Panc1 (cell line): ENCODE measurements at places on chromosomes 7 and 10. TPM values are rescaled to one million over a fixed set of nuclear protein-coding genes. Genes with fewer than 3 reads are reported as not detected.
A peak's percentile ranks its signal among the peaks of the same experiment; 100 is the strongest.

EGFR gene
- total RNA-seq = 156 TPM

ITIH5 gene
- not detected for total RNA-seq

DNA sequence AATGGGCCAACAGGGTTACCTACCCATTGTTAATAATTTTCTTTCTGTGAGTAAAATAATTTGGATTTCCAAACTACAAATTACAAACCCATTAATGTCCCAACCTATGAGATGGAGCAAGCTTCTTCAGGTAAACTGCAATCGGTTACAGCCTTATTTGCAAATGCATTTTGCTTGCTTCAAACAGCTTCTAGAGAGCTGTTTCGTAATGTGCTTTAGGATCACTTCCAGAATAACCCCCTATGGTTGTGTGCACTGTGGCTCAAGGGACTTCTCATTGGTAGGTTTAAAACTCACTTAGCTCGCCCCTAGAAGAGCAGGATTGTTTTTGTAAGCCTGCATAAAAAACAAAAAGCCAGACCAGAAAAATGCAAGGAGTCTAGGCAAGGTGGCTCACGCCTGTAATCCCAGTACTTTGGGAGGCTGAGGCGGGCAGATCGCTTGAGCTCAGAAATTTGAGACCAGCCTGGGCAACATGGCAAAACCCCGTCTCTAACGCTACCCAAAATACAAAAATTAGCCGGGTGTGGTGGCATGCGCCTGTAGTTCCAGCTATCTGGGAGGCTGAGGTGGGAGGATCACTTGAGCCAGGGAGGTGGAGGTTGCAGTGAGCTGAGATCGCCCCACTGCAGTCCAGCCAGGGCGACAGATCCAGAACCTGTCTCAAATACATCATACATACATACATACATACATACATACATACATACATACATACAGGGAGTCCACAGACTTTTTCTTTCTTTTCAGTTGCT lies 3.3 kb upstream of the MAP3K8 start:
- no peaks in the 10 kb centered on the region for H3K27me3 ChIP-seq
- no peak overlapping the region for H3K27ac ChIP-seq
- no peak for DNase-seq
- no peaks in the 10 kb centered on the region; the same call in 1 of the 2 replicates for H3K36me3 ChIP-seq
- H3K4me3 ChIP-seq = no peak overlapping the region

- DNase-seq = no peak
- H3K4me1 ChIP-seq = no peaks in the 10 kb centered on the region
- no peak overlapping the region for H3K27ac ChIP-seq
- no peak overlapping the region for H3K4me3 ChIP-seq
- no peaks in the 10 kb centered on the region for H3K36me3 ChIP-seq
- H3K27me3 ChIP-seq = no peaks in the 10 kb centered on the region
Observed at GRCh38 chr7:81819861-81820260, 50.0 kb upstream of the HGF start.

CTAGE6 gene
- total RNA-seq = not detected

GRCh38 chr10:50512743-50513416 lies 110.9 kb downstream of the SGMS1 start:
- H3K27me3 ChIP-seq = no peaks in the 10 kb centered on the region
- H3K4me3 ChIP-seq = no peak overlapping the region
- no peak overlapping the region for H3K27ac ChIP-seq
- DNase-seq = no peak
- no peaks in the 10 kb centered on the region for H3K36me3 ChIP-seq

RNLS gene
- total RNA-seq = 11.4 TPM

GRCh38 chr10:30378201-30378995 lies 29.3 kb upstream of the MTPAP start:
- no peak overlapping the region for H3K27ac ChIP-seq
- no peaks in the 10 kb centered on the region for H3K4me1 ChIP-seq
- no peak for DNase-seq
- no peak overlapping the region for H3K4me3 ChIP-seq
- H3K36me3 ChIP-seq = no peaks in the 10 kb centered on the region

NODAL gene
- total RNA-seq = not detected

GRCh38 chr10:18155321-18155720 lies 15.1 kb downstream of the CACNB2 start:
- no peak overlapping the region for H3K27ac ChIP-seq
- no peak for DNase-seq
- H3K4me3 ChIP-seq = no peak overlapping the region
- no peaks in the 10 kb centered on the region for H3K4me1 ChIP-seq
- no peaks in the 10 kb centered on the region for H3K36me3 ChIP-seq

DNA sequence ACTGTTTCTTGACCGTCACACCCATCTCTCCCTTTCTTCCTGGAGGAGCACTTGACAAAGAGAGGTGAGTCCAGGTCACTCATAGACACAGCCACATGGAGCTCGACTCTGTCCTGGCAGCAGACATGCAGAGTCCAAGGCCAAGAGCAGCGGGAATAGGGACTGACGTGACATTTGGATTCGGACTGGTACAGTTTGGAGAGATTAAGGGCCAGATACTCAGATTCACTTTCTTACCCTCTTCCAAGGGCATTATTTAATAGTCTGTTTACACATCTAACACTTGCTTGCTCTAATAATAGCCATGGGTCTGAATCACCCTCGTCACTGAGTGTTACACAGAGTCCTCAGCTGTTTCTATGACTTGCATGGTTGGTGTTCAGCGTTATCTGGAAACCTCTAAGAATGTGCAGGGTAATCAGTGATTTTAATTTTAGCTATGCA lies 39.2 kb upstream of the OTUD1 start:
- H3K4me1 ChIP-seq = no peaks in the 10 kb centered on the region
- H3K27ac ChIP-seq = no peak overlapping the region
- H3K36me3 ChIP-seq = no peaks in the 10 kb centered on the region
- peak; percentile 27 for DNase-seq

- no peak overlapping the region for H3K4me3 ChIP-seq
- H3K27ac ChIP-seq = no peak overlapping the region
- no peaks in the 10 kb centered on the region for H3K4me1 ChIP-seq
- no peaks in the 10 kb centered on the region for H3K27me3 ChIP-seq
- no peaks in the 10 kb centered on the region for H3K36me3 ChIP-seq
Observed at GRCh38 chr7:8668627-8669500, 235.5 kb downstream of the NXPH1 start.

- no peaks in the 10 kb centered on the region for H3K36me3 ChIP-seq
- H3K27me3 ChIP-seq = no peaks in the 10 kb centered on the region
- no peak overlapping the region for H3K4me3 ChIP-seq
- DNase-seq = no peak
Observed at GRCh38 chr10:18000601-18001000, 48.9 kb downstream of the SLC39A12 start.

ODAD2 gene
- total RNA-seq = not detected

GRCh38 chr7:94656658-94656924 lies 658 bp upstream of the SGCE start:
- no peak for DNase-seq
- peaks cover 5% of the 10 kb centered on the region; the same call in 1 of the 2 replicates for H3K4me1 ChIP-seq
- H3K27ac ChIP-seq = peak overlapping the region; percentile 66
- H3K4me3 ChIP-seq = peak overlapping the region; percentile 66

DNA sequence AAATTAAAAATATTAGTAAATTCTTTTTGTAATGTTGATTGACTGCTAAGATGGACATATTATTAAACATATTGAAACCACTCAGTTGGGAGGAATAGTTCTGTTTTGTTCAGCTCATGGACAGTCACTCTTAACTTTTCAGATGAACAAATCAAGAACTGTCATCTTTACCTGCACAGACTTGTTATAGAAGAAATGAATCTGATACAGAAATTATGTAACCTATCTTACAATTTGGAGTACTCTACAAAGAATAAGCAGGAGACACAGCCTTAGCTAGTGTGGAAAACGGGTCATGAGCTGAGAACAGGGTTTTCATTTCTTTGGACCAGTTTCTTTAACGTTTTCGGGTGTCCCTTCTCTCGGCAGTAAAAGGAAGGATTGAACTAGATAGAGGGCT lies 1.2 kb upstream of the ANLN start:
- DNase-seq = peak; percentile 36
- peaks cover 5% of the 10 kb centered on the region; the same call in 1 of the 2 replicates for H3K36me3 ChIP-seq
- H3K4me1 ChIP-seq = peaks cover 35% of the 10 kb centered on the region
- peak overlapping the region; percentile 44 for H3K4me3 ChIP-seq

- no peaks in the 10 kb centered on the region for H3K27me3 ChIP-seq
- no peak for DNase-seq
- peak within 1 kb of the TSS; percentile 85 for H3K27ac ChIP-seq
- peaks cover 4% of the 10 kb centered on the region; the same call in 1 of the 2 replicates for H3K36me3 ChIP-seq
- peaks cover 8% of the 10 kb centered on the region for H3K4me1 ChIP-seq
- peak within 1 kb of the TSS; percentile 70 for H3K4me3 ChIP-seq
Observed at GRCh38 chr10:121974535-121975294, at the start of gene NSMCE4A. NSMCE4A (minus strand) TSS chr10:121975217; CDS start chr10:121975165, 52 bp downstream.

DNA sequence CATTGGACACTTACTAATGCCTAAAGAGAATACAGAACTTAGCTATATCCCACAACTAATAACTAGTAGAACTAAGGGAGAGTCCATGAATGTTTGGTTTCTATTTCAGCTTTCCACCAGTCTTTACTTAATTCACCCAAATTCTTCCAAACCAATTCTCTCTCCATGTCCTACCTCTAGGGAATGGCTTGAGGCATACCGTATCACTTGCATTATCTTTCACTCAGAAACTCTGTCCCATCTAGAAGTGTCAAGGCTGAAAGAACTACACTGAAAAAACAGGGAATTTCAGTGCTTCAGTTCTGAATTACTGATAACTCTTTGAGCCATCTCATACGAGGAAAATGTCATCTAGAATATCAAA lies 758 bp downstream of the TMEM168 start:
- H3K27me3 ChIP-seq = no peaks in the 10 kb centered on the region
- no peak for DNase-seq
- no peaks in the 10 kb centered on the region for H3K4me1 ChIP-seq
- no peaks in the 10 kb centered on the region; the same call in 1 of the 2 replicates for H3K36me3 ChIP-seq
- no peak overlapping the region for H3K27ac ChIP-seq

DNA sequence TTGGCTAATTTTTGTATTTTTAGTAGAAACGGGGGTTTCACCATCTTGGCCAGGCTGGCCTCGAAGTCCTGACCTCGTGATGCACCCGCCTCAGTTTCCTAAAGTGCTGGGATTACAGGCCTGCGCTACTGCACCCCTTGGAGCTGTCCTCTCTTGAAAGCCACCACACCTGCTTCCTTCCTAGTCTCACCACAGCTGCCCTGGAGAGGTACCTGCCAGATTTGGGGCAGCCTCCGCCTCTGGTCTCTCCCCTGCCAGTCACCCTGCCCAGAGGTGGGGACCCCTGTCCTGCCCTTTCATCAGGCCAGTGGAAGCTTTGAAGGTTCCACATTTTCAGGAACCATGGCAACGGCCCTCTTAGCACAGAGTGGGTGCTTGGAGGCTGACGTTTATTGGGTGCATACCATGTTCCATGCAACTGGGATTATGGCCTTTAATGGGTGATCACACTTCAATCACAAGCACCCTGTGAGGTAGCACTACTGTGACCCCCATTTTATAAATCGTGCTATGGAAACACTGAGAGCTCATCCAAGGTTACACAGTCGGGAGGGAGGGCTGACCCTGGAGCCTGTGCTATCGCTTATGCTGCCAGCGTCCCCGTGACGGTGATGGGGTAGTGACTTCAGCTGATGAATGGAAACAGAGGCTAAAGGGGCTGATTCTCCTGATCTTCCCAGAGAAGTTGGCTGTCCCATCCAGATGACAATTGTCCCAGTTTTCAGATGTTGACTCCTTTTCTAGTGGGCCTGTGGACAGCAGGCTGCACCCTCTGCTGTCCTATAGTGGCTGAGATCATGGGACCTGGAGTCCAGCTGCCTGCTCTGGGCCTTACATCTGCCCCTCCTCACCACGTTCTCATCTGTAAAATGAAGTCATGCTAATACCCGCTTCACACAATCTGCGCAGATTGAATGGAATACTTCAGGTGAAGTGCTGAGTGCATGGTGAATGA lies 11.5 kb upstream of the FGFR2 start:
- H3K27me3 ChIP-seq = peaks cover 11% of the 10 kb centered on the region
- H3K36me3 ChIP-seq = no peaks in the 10 kb centered on the region
- H3K27ac ChIP-seq = no peak overlapping the region
- H3K4me1 ChIP-seq = peaks cover 3% of the 10 kb centered on the region; the same call in 1 of the 2 replicates
- H3K4me3 ChIP-seq = no peak overlapping the region

PDE1C gene
- not detected for total RNA-seq

NYAP1 gene
- 4.0 TPM for total RNA-seq

DNA sequence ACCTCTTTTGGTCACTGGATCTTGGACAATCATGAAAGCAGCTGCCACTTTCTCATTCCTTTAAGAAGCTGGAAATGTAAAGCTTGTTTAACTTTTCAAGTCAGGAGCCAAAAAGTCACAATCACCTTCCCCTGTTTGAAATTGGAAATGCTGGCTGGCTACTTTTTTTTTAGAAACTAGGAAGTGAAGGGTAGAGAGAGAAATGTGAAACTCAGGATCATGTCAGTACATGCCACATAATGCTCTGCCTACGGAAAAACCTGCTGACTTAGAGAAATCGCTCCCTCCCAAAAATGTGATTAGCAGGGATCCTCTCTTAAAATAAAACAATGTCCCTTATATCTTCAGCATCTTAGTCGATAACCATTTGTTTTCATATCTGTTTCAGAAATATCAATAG lies 188.4 kb upstream of the C7orf33 start:
- H3K27ac ChIP-seq = no peak overlapping the region
- DNase-seq = no peak
- H3K4me1 ChIP-seq = no peaks in the 10 kb centered on the region
- no peaks in the 10 kb centered on the region for H3K36me3 ChIP-seq
- no peak overlapping the region for H3K4me3 ChIP-seq

GRCh38 chr7:154899862-154900261 lies 103.1 kb downstream of the PAXIP1 start:
- no peaks in the 10 kb centered on the region for H3K27me3 ChIP-seq
- no peak overlapping the region for H3K4me3 ChIP-seq
- H3K4me1 ChIP-seq = no peaks in the 10 kb centered on the region

DNA sequence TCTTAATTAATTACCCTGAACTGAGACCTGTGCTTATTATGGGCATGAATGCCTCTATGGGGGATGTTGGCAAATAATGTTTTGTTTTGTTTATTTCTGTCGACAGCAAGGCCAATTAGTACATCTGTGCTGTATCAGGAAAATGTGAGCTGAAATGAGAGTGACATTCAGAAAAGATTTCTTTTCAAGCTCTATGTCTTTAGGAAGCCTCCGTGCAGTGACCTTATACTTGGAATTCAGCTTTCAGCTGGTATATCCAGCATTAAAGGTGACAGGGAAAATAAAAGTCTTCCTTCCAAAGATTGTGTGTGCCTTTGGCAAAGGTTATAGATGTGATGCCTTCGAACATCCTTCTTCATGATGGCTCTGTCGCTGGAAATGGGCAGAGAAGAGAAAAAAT lies 1061.1 kb downstream of the SORCS3 start:
- H3K27ac ChIP-seq = no peak overlapping the region
- no peaks in the 10 kb centered on the region for H3K27me3 ChIP-seq
- H3K4me3 ChIP-seq = no peak overlapping the region
- H3K4me1 ChIP-seq = no peaks in the 10 kb centered on the region

DNA sequence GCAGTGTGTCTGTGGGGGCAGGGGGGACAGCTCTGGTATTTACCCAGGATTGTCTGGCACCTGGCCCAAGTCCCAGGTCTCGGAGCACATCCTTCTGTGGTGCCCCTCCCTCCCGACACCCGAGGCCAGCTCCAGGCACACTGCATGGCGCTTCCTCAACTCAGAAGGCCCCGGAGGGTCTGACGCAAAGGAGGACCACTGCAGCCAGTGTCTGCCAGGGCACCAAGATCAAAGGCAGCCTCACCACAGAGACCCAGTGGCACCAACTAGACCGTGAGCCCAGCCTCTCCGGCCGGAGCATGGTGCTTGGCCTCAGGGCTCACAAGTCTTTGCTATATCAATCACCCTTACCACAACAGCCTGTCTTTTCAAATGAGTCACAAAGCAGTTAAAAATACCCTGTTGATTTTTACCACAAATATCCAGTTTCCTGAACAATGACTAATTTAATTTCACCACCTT lies 99.3 kb upstream of the DDC start:
- no peak overlapping the region for H3K4me3 ChIP-seq
- no peaks in the 10 kb centered on the region for H3K27me3 ChIP-seq
- H3K27ac ChIP-seq = no peak overlapping the region
- no peaks in the 10 kb centered on the region for H3K36me3 ChIP-seq
- DNase-seq = no peak
